ENCODE measurements at places on chromosomes 5 and 9.

DNA sequence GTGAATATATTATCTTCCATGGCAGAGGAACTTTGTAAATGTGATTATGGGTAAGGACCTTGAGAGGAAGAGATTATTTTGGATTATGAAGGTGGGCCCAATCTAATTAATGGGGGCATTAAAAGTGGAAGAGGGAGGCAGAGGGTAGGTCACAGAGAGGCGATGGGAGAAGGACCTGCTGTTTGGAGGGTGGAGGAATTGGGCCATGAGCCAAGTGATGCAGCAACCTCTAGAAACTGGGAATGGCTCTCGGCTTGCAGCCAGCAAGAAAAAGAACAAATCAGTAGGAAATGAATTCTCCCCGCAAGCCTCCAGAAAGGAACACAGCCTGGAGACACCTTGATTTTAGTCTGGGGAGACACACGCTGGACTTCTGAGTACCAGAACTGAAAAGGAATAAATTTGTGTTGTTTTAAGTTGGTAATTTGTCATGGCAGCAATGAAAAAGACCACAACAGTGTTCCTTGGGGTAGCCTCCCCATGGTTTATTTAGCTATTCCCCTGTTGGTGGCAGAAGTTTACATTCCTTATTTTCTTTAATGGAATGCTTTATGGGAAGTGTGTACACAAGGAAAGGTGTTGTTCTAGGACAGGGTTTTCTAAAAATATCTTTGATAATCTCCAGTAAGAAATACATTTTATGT lies 103.6 kb downstream of the HSPA4 start:
- DNase-seq, result no peak

GRCh38 chr5:93100428-93100827 lies 480.6 kb downstream of the NR2F1-AS1 start:
- no peak for DNase-seq

GRCh38 chr5:107553117-107553555 lies 117.6 kb downstream of the EFNA5 start:
- DNase-seq, result no peak

DNA sequence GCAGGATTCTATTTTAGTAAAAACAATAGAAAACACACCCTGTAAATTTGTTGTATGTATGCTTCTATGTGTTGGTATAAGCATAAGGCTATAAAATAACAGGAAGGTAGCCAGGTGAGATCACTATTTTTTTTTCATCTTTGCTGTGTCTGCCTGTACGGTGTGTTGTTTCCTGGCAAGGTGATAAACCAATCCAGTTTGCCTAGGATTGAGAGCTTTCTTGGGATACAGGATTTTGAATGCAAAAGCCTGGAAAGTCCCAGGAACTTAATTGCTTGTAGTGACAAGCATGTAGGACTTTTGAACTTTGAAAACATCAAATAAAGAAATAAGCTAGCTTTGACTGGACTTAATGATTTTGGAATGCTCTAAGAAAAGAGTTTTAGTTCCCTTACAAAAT lies 83.3 kb upstream of the RORB start:
- no peak for DNase-seq

DNA sequence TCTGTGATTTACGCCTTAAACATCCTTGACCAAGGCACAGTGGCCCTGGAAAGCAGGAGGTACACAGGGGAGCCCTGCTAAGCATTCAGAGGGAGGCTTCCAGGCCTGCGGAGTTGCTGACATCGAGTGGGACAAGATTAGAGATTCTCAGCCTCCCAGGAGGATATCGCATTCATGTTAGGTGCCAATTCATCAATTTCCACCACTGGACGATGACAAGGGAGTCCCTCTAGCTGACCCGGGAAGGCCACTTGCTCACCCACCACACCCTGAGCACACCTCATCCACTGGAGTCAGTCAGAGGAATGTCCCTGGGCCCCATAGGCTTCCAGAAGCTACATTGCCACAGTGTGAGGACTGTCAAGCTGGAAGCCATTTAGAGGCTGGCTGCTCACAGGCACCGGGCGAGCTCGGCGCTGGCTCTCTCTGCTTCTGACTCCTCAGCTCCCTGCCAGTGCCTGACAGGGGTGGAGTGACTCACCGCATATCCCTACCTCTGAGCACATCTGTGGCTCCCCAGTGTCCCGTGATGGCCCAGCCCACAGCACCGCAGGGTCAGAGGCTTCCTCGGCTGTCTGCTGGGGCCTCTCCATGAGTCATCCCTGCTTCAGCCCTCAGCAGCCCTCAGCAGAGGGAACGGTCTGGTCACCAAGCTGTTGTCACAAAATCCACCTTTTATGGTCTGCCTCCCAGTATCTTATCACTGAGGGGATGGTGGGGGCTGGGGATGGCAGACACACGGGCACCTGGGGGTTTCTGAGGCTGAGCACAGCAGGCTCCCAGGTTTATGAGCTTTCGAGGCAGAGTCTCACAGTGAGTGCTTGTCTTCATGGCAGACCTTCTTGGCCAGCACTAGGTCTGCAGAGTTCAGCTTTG lies 117.5 kb downstream of the ZNF608 start:
- no peak for DNase-seq
